ENCODE measurements at places on chromosomes 6 and 20.
A peak's percentile ranks its signal among the peaks of the same experiment; 100 is the strongest.

DNA sequence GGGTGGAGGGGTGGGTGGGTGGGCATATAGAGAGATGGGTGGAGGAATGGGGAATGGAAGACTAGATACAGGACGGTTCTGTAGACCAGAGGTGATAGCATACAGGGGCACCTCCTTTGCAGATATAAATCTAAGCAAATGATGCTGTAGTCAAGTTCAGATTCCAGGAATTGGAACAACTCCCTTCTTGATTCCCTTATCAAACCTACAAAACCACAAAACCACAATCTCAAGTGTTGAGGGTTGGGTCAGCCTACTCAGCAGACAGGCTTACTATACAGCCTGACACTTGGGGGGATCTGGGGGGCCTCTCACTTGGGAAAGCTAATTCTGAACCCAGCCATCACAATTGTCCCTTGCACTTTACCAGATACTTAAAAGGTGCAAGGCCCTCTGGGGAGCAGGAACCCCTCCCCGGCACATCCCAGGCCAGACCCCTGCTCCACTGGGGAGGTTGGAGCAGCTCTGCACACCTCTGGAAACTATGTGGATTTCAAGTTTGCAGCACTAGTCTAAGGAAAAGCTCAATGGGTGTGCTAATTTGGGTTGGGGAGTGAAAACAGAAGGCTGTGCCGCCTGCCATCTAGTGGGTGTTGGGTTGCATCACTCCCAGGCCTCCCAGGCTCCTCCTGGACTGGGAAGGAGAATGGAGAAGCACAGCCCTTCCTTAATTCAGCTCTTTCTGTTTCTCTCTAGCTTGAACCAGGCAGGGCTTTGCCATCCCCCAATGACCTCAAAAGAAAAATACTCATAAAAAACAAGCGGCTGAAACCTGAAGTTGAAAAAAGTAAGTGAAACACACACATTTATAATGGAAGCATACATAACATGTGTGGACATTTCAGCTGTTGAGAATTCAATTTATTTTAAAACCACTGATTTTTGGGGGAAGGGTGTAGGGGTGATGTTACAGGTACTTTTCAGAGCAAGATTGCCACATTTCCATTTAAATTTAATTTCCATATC, 121.2 kb upstream of the LAMP5 start:
- DNase-seq = peak; percentile 5

GRCh38 chr6:74588094-74588832, 617.6 kb downstream of the COL12A1 start:
- DNase-seq = no peak

- DNase-seq = no peak
Measured at GRCh38 chr6:166798652-166799051, 157.7 kb downstream of the RNASET2 start.

DNA sequence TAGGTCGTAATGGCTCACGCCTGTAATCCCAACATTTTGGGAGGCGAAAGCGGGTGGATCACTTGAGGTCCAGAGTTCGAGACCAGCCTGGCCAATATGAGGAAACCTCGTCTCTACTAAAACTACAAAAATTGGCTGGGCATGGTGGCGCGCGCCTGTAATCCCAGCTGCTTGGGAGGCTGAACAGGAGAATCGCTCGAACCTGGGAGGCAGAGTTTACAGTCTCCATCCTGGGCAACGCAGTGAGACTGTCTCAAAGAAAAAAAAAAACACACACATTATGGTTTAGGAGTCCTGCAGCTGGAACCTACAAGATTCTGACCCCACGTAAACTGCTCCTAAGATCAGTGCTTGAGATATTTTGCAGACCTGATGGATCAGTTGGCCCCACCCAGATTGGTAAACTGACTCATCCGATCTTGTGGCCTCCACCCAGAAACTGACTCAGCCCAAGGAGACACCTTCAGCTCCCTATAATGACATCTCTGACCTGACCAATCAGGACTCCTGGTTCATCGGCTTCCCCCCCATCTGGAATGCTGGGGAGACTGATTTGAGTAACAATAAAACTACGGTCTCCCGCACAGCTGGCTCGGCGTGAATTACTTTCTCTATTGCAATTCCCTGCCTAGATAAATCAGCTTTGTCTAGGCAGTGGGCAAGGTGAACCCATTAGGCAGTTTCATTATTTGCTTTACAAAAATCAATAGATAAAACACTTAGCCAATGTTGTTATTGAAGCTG, 96.2 kb upstream of the BTN3A2 start:
- DNase-seq = no peak

GRCh38 chr6:153059757-153060156, 57.2 kb upstream of the MTRF1L start:
- no peak for DNase-seq

DNA sequence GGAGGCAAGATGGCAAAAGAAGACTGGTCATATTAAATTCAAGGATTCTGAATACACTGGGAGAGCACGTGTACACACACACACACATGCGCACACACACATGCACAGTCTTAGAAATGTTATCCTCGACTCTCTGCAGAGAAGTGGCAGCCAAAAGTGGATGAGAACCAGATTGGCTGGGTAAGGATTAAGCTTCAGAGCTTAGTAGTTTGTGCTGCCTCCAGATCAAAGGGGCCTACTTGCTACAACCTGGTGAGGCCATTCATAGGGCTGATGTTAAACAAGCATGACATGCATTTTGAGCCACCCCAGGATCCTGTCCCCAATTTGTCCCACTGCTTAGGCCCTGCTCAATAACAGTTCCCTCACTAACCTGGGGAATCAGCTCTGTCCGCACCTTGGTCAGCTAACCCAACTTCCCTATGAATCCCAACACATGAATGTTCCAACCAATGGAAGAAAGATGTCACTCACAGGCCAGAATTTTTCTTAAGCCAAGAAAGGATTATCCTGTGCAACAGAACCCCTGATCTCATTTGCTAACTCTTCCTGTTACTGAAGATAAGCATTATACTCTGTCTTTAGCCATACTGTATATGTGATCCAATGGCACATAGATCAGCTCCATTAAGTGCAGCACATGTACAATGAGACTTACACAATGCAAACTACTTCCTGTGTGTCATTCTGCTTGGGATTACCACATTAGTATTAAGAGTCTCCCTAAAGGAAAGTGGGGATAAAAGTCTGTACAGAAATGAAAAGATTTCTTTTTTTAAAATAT, 31.0 kb downstream of the TOMM6 start:
- no peak for DNase-seq

DNA sequence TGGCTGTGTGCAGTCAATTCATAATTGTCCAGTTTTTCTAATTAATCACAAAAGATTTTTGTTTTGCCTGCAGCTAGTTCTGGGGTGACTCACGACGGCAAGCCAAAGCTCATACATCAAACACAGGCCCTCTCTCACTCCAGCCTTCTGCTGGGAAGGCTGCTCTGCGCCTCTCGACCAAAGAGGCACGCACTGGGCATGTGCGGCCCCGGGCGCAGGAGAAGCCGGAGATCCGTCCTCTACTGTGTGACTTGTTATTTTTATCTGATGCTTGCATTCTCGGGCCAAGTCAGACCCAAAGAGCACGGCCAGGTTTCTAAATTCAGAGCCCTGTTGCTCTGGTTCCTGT, 98.5 kb downstream of the TFAP2A start:
- DNase-seq = no peak

DNA sequence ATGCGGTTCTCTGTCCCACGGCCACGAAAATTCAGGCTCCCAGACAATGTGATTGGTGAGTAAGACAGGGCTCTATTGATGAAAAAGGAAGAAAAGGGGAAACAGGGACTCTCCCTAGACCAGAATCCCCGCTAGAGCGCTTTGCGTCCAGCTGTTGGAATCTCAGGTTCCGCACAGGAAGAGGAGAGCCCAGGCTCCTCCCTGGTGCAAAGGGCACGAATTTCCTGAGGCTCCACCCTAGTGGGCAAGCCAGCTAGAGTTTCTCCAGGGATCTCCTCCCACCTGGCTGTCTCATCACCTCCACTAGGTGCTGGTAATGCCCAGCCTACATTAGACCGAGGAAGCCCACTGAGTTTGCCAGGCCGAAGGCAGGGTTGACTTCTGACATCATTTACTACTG, 135.9 kb upstream of the SOX4 start:
- no peak for DNase-seq

DNA sequence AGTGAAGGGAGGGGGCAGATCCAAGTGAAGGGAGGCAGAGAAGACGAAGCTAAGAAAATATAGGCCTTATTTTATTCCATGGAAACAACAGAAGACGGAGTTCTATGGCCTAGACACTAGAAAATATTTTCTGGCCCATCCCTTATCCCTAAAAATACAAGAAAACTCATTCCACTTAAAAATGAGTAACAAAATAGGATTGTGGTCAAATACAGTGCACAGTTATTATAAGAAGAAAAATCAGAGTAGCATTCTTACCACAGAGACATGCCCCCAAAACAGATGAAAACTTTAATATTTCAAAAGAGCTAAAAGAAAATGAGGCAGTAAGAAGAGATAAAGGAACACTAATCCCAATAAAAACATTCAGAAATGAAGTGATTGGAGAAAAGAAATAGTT, 202.9 kb downstream of the GMPR start:
- no peak for DNase-seq

DNA sequence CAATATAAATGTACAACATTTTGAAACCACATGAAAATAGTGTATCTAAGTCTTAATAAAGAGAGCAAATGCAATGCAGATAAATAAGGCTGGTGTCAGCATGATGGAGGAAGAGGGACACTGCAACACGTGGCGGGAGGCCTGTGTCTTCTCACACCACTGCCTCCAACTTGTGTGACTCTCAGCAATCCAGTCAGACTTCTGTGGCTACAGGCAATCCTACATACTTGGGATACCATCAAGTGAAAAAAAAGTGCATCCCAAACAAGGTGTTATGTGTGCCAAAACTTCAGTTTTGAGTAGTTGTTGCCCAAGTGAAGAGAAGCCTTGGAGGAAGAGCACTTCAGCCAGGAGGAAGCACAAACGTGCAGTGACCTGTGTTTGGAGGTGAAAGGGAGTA, 68.6 kb downstream of the PKIB start:
- no peak for DNase-seq

- no peak for DNase-seq
Measured at GRCh38 chr6:49384904-49385303, 78.1 kb downstream of the MMUT start.

DNA sequence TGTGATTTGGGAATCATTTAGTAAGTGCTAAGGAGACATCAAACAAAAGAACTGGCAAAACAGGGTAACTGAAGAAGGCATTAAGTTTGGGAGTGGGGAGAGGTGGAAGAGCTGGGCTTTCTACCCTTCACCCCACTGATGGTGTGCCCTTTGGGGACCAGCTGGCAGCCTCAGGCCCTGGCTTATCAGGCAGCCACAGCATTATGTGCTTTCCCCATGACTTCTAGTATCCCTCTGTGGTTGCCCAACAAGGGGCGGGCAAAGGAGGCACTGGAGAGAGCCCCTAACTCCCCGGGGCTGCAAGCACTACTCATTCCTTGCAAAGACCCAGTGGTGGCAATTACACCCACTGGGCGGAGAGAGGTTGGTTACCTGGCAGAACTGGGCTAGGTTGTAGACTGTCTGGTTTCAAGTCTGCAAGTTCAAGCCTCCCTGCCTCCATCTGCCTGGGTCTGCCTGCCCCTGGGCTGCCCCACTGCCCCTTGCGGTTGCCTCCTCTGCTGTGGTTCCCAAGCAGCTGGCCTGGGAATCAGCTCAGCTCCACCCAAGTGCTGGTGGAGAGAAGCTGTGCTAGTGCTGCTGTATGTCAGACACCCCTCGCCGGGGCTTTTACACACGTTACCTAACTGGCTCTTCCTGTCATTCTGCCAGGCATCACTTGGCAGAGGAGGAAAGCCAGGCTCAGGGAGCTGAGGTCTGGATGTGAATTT, 29.9 kb downstream of the KCNK5 start:
- no peak for DNase-seq

DNA sequence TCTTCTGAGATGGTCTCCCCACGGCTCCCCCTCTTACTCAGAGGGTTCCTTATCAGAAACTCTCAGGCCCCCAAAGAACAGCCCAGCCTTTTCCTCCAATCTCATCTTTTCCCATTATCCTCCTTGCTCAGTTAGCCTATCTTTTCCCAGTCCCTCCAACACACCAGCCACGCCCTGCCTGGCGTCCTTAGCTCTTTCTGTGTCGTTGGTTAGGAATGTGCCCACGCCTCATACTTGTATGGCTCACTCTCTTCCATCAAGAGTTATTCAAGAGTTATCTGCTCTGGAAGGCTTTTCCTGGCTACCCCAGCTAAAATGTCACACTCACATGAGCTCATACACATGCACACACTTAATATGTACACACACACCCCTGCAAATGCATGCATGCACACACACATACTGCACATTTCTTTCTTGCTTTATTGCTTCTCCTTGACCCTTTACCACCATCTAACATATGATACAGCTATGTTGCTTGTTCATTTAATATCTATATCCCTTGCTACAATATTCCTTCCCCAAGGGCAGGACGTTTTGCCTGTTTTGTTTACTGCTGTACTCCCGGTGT, 37.6 kb downstream of the SLC2A10 start:
- DNase-seq = no peak

- DNase-seq = no peak
Measured at GRCh38 chr6:135358251-135358821, 139.2 kb downstream of the AHI1 start.
